Renal pelvis (tissue), 12 donors: ENCODE measurements at places on chromosomes 5 and 9. TPM values are rescaled to one million over a fixed set of nuclear protein-coding genes. Genes with fewer than 3 reads are reported as not detected.

DNA sequence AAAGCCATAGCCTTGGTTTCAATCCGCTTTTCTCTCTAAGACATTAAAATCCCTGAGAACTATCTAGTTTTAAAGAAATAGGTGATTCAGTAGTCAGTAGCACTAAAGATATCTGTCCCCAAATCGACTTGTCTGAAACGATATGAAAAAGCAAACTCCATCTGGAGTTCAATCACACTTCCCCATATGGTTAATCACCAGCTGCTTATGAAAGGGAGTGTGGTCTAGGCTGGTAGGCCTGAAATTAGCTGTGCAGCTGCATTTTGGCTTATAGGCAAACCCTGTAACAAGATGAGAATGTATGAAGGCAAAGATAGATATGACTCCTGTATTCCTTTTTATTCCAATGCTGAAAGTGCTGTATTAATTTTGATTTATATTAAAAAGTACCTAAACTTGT, 65.9 kb downstream of the DMRTA1 start:
- DNase-seq, result no peak

Gene BTNL8
- 1.1 TPM for polyA plus RNA-seq

Gene OR1B1
- polyA plus RNA-seq, result not detected

Gene PRDM12
- not detected for polyA plus RNA-seq

Gene SPATA31A3
- not detected for polyA plus RNA-seq

Gene NME5
- 25.8 TPM for polyA plus RNA-seq

Gene SARDH
- polyA plus RNA-seq, result 14.8 TPM

Gene PCDHB15
- 14.3 TPM for polyA plus RNA-seq

DNA sequence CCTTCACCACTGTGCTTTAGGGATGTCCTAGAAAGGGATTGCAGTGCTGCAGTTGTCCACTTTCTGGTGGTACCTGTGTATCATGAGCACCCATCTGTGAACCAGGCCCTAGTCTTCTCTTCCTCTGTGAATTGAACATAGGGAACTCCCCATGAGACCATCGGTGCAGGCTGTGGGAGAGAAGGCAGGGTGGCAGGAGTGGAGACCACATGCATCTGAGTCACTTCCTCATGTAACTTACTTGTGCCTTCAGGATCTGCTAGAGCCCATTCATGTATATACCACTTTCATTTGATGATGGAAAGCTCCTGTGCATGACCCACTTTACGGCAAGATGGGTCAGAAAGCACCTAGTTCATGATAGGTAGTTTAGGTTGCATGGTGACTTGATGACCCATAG, 478.1 kb upstream of the CDH9 start:
- no peak for DNase-seq

Gene NPR2
- polyA plus RNA-seq, result 28.2 TPM

GRCh38 chr5:78545406-78545805, 103.2 kb downstream of the LHFPL2 start:
- DNase-seq, result no peak

Gene PIGO
- polyA plus RNA-seq, result 44.2 TPM

- DNase-seq, result no peak
Observed at GRCh38 chr9:121927081-121927480, 166.0 kb downstream of the TTLL11 start.
